Activated CD4-positive, alpha-beta T cell treated with anti-CD3 and anti-CD28 coated beads for 36 hours (primary cell): ENCODE measurements at places on chromosomes 3 and 15.

DNA sequence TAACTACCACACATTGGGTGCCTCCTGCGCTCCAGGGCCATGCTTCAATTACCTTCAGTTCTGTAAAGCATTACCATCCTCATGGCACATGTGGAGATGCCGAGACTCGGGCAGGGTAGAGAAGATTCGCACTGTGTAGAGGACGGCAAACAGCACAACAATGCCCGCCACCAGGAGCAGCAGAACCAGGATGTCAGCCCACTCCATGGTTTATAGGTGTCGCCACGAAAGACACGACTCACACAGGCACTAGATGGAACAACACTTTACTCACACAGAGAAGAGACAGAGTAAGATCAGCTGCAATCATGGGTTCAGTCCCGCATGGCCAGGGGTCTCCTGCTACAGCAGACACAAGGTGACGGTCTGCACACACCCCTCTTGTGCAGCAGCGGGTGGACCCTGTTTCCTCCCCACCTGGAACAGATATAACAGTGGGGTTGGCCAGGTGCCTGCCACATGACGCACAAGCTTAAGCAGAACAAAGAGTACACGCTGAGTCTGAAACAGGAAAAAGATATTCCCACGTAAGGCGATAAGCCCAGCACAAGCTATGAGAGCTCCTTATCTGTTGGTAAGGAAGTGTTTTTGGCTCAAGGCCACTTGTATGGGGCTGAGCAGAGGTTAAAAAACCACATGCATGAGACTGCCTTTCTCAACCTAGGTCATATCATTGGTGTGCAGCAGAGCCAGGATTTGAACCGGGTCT lies 2.5 kb upstream of the TBC1D21 start:
- H3K27ac ChIP-seq: no peak overlapping the region
- DNase-seq: no peak
- peaks cover 2% of the 10 kb centered on the region for H3K4me1 ChIP-seq
- H3K4me3 ChIP-seq: no peak overlapping the region

- no peak overlapping the region for H3K27ac ChIP-seq
- H3K27me3 ChIP-seq: peaks cover 5% of the 10 kb centered on the region
- H3K36me3 ChIP-seq: no peaks in the 10 kb centered on the region
- no peak overlapping the region for H3K4me3 ChIP-seq
- DNase-seq: no peak
- H3K4me1 ChIP-seq: peaks cover 4% of the 10 kb centered on the region
Observed at GRCh38 chr3:108004647-108005046, 86.2 kb downstream of the CD47 start.

DNA sequence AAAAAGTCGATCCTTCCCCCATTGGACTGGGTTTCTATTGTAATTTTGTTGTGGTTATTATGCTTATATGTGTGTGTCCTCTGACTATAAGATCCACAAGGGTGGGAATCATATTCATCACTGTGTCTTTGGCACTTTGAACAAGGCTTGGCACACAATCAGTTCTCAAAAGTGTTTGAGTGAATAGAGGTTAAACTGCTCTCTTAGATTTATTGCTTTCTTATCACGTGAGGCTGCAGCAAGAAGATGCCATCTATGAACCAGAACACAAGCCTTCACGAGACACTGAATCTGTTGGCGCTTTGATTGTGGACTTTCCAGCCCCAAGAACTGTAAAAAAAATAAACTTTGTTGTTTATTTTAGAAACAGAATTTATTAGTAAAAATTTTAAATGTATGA lies 295.0 kb upstream of the MDFIC2 start:
- no peak overlapping the region for H3K27ac ChIP-seq
- DNase-seq: no peak
- H3K36me3 ChIP-seq: no peaks in the 10 kb centered on the region
- H3K4me3 ChIP-seq: no peak overlapping the region
- peaks cover 5% of the 10 kb centered on the region for H3K27me3 ChIP-seq
- H3K4me1 ChIP-seq: peaks cover 8% of the 10 kb centered on the region

- H3K4me3 ChIP-seq: no peak overlapping the region
- H3K27ac ChIP-seq: no peak overlapping the region
Observed at GRCh38 chr3:128945041-128945877, 48.6 kb downstream of the CFAP92 start.

GRCh38 chr15:56323435-56323834 lies 41.8 kb upstream of the TEX9 start:
- H3K36me3 ChIP-seq: no peaks in the 10 kb centered on the region
- peaks cover 2% of the 10 kb centered on the region for H3K27me3 ChIP-seq
- no peak for DNase-seq
- no peaks in the 10 kb centered on the region for H3K4me1 ChIP-seq

GRCh38 chr15:101543431-101543830 lies 53.9 kb upstream of the PCSK6 start:
- DNase-seq: no peak
- H3K4me1 ChIP-seq: no peaks in the 10 kb centered on the region
- H3K27ac ChIP-seq: no peak overlapping the region
- no peaks in the 10 kb centered on the region for H3K36me3 ChIP-seq
- no peak overlapping the region for H3K4me3 ChIP-seq

- no peaks in the 10 kb centered on the region for H3K27me3 ChIP-seq
- no peak overlapping the region for H3K4me3 ChIP-seq
- H3K36me3 ChIP-seq: peaks cover 1% of the 10 kb centered on the region
- H3K27ac ChIP-seq: no peak overlapping the region
Observed at GRCh38 chr15:78855746-78856145, 16.9 kb upstream of the MORF4L1 start.

DNA sequence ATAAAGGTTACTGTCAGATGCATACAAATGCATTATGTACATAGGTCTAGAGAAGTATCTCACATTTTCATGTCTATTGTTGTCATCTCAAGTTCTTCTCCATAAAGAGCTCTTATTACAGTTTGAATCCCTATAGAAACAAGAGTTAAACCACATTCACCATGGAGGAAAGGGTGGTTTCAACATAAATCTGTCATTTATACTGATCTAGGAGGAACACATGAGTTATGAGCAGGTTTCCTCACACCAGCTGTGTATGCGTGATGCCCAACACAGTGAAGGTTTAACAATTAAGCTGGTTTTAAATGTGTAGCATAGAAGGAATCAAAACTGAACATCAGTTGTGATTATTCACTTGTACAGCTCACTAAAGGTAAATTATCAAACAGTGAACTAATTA lies 251.7 kb downstream of the KCNMB2 start:
- no peak overlapping the region for H3K27ac ChIP-seq
- H3K4me3 ChIP-seq: no peak overlapping the region
- no peak for DNase-seq
- no peaks in the 10 kb centered on the region for H3K27me3 ChIP-seq
